ENCODE measurements at places on chromosomes 13 and 19.
A peak's percentile ranks its signal among the peaks of the same experiment; 100 is the strongest.

DNA sequence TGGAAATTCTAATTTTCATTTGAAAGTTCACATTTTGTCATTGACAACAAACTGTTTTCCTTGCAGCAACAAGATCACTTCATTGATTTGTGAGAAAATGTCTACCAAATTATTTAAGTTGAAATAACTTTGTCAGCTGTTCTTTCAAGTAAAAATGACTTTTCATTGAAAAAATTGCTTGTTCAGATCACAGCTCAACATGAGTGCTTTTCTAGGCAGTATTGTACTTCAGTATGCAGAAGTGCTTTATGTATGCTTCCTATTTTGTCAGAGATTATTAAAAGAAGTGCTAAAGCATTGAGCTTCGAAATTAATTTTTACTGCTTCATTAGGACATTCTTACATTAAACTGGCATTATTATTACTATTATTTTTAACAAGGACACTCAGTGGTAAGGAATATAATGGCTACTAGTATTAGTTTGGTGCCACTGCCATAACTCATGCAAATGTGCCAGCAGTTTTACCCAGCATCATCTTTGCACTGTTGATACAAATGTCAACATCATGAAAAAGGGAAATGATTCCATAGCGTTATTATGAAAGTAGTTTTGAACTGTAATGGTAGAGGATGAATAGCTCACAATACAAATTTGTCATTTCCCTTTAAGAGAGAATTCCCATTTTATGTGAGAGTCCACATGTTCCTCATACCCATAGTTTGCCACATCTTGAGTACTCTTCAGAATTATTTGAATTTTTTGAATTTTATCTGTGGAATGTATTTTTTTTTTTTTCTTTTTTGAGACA is 2.6 kb downstream of the BRCA2 start:
- H3K27me3 ChIP-seq, result no peaks in the 10 kb centered on the region
- H3K36me3 ChIP-seq, result no peaks in the 10 kb centered on the region
- no peak for DNase-seq
- H3K27ac ChIP-seq, result no peak overlapping the region

DNA sequence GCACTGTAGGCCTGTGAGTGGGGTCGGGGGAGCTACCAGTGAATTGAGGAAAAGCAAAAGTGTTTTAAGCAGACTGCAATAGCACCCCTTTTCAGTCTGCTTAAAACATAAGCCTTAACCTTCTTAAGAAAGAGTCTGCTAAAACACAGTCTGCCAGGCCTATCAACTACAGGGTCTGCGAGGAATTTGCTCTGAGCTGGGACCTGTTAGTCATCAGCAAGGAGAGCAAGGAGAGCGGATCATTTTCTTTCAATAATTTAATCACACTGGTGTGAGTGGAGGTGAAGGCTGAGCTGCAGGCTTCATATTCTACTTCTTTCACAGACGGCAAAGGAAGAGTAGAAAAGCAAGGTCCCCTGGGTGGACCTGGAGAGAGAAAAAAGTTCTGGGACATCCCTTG is 342.7 kb downstream of the ENOX1 start:
- no peak overlapping the region for H3K4me3 ChIP-seq
- H3K36me3 ChIP-seq, result no peaks in the 10 kb centered on the region
- DNase-seq, result no peak
- no peak overlapping the region for H3K27ac ChIP-seq

DNA sequence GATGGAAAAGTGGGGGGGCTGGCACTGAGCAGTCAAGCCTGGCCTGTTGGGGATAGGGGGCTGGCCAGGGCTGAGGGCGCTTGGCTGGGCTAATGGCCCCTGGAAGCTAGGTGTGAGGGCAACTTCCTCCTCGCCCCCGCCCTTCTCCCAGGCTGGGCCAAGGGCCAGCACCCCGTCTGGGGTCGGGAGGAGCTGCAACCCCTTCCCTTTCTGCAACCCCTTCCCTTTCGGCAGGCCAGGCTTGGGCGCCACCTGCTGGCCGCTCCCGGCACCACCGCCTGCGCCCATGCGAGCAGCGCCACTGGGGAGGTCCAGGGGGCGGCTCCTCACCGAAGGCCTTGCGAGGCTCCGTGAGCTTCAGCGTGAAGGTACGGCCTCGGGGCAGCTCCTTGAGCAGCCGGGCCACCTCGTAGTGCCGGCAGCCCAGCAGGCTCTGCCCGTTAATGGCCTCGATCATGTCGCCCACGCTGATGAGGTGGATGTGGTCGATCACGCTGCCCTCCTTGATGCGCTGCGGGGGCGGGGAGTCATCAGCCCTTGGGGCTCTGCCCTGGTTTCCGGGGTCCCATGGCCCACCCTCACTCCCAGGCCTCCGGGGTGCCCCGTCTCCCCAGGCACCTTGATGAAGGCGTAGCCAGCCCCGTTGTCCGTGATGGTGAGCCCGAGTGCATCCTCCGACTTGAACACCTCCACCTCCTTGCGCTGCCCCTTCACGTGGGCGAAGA is 5.0 kb upstream of the PTGER1 start:
- H3K36me3 ChIP-seq, result no peaks in the 10 kb centered on the region
- DNase-seq, result peak; percentile 52
- no peak overlapping the region for H3K27ac ChIP-seq
- no peaks in the 10 kb centered on the region for H3K27me3 ChIP-seq
- no peaks in the 10 kb centered on the region for H3K4me1 ChIP-seq
- no peak overlapping the region for H3K4me3 ChIP-seq

DNA sequence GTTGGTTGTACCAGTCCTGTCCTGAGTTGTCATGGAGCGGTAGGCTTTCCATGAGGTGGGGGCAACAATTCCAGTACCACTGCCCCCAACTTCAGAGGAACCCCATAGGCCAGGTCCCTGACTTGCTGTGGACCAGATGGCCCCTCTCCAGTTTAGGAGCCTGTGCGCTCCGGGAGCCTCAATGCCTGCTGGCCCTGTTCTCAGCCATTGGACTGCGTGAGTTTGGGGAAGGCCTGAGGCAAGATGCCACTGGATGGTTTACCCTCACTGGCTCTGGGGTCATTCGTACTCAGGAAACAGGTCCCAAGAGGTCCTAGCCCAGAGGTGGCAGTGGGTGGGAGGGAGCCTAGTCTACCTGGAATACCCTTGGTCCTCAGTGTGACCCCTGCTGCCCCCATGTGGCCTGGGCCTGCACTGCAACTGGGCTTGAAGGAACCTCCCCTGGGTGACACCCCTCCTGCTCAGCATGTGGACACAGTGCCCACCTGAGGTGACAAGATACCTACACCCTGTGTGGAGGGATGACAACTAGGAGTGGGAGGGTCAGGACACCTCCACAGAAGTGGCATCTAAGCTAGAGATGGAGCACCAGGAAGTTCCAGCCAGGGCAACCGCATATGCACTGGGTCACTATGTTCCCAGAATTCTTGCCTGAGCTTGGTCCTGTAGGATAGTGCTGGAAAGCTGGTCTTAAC is 6.0 kb upstream of the PRR19 start:
- DNase-seq, result peak; percentile 93
- H3K36me3 ChIP-seq, result no peaks in the 10 kb centered on the region
- H3K4me3 ChIP-seq, result no peak overlapping the region
- no peaks in the 10 kb centered on the region for H3K4me1 ChIP-seq

- no peaks in the 10 kb centered on the region for H3K36me3 ChIP-seq
- peak within 1 kb of the TSS; percentile 46 for H3K4me3 ChIP-seq
- H3K27ac ChIP-seq, result no peak within 1 kb of the TSS
- peaks cover 4% of the 10 kb centered on the region for H3K27me3 ChIP-seq
Measured at GRCh38 chr19:1066748-1067340, at the start of gene ARHGAP45. Gene ARHGAP45 (plus strand): TSS chr19:1067167. CDS start chr19:1067406, 239 bp downstream.

DNA sequence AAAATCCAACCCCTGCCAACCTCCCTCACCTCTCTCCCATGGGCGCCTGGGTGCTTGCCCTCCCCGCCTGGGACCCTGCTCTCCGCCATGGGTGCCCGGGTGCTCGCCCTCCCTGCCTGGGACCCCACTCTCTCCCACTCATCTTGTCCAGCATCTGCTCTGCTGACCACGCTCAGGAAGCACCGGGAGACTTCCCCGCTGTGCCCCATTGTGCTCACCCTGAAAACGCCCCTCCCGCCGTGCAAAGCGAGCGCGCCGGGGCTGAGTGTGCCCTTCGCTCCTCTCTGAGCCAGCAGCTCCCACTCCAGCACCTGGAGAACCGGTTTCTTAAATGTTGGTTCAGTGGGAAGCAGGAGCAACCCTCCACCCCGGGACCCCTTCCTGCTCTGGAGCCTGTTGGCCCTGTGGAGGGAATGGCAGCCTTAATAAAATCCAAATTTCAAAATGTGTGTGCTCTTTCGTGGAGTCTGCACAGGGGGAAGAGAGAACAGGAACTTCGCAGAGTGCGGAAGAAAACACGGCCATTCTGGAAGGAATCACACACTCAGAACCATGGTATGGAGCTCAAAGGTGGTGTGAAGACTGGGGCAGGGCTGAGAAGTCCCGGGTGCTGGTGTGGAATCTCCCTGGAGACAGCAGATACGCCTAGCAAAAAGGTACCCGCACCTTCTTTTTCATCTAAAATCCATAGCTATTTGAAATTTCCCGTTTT is 23.1 kb upstream of the CDC16 start:
- no peaks in the 10 kb centered on the region for H3K36me3 ChIP-seq
- H3K27ac ChIP-seq, result no peak overlapping the region
